ENCODE measurements at places on chromosomes 12 and 14.
A peak's percentile ranks its signal among the peaks of the same experiment; 100 is the strongest.

DNA sequence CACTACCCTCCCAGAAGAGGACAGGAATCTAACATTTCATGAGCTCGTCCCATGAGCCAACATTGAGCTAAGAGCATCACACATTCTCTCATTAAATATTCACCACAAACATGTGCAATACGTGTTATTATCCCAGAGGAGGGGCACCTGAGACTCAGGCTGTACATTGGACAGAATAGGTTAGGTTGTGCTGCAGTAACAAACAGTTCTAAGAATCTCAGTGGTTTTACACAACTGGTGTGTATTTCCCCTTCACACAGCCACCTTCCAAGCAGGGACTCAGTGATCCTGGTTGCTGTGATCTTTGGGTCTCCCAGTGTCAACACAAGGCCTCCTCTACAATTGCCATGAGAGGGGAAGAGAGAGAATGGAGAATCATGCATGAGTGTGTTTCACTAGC lies 15.0 kb upstream of the ACTN1 start:
- no peak for DNase-seq

GRCh38 chr12:14260011-14260993 lies 105.2 kb upstream of the ATF7IP start:
- no peak for DNase-seq

GRCh38 chr14:91727121-91727520 lies 4.8 kb downstream of the CATSPERB start:
- no peak for DNase-seq

DNA sequence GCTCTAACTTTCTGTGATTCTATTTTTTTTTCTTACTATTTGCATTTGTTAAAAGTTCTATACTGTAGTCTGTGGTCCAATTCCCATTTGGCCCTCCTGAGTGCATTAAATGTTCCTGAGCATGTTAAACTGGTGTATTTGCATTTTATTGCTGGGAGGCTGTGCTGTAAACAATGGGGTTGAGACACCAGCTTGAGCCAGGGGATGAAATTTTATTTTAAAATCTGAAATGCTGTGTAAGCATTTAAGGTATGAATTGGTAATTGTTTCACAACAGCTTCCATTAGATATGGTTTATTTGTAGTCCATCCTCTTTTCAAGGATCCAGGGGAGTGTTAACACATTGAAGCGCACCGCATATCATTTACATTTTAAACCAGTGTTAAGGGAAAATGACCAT lies 89.9 kb upstream of the RFX4 start:
- no peak for DNase-seq

GRCh38 chr12:31005944-31006361 lies 67.7 kb upstream of the DDX11 start:
- no peak for DNase-seq

GRCh38 chr12:64729909-64730587 lies 29.2 kb downstream of the GNS start:
- peak; percentile 44 for DNase-seq

DNA sequence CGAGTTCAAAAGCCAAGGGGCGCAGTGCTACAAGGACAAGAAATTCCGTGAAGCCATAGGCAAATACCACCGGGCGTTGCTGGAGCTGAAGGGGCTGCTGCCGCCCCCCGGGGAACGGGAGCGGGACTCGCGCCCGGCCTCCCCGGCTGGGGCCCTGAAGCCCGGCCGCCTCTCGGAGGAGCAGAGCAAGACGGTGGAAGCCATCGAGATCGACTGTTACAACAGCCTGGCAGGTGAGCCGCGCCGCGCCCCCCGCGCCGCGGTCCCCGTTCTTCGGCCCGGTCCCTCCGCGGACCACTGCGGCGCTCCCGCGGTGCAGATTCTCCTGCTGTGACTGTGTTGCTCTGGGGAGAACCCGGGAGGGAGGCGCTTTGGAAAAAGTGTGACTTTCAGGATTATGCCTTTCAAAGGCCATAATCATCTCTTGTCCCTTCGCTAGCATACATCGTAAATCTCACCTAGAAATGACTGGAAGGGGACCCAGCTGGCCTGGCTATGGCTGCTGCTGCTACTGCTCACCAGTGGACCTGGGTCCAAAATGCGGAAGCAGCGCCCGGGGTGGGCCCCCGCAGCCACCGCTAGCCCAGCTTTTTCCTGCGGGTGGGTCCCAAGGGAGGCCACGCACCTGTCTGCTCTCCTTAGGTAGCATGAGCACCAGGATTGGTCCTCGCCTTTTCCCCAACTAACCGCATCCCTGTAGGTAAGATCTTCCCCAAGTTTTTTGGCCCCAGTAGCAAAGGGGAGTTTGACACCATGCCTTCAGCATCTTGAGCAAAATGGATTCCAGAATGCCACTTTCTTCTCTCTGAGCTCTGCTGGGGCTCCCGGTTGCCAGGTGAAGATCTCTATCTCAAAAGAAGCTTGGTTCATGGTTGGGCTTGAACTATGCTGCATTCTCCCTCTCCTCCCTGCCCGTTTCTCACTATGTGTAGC lies 853 bp downstream of the TTC9 start:
- no peak for DNase-seq

DNA sequence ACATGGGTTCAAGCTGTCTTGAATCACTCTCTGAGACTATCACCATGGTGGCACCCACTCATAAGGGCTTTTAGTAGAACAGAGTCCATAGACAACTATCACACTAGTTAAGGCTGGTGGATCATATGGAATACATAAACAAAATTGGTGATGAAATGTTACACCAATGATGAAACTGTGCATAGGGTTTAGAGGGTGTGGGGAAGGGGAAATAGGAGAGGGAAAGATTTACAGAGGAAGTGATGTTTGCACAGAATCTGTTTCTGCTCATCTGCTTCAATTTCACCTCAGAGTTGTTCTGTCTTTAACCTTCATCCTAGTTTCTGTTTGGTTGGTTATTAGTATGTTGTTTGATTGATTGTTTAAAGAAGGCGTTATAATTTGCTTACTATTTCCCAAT lies 2.4 kb upstream of the RXYLT1 start:
- peak; percentile 5 for DNase-seq

DNA sequence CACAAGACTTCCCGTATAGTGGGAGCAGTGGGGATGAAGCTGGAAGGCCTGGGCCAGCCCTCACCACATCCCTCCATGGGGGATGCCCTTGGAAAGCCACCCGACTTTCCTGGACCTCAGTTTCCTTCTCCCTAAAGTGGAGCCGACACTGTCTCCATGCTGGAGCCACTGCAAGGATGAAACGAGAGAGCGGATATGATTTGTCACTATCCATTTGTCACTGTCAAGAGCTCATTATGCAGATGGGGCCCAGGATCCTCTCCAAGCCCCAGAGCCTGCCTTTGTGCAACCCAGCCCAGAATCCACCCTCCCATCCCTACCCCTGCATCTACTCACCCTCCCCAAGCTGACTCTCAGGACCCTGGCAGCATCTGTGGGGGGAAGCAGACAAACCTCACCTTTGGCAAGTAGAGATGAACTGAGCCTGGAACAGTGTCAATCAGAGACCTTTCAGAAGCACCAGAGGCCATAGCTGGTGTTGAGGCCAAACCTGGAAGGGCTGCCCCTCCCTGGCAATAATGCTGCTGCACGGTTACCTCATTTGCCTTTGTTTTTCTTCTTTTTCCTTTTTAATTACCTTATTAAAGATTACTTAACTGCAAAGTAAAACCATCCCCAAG lies 287.7 kb upstream of the RTL1 start:
- no peak for DNase-seq

DNA sequence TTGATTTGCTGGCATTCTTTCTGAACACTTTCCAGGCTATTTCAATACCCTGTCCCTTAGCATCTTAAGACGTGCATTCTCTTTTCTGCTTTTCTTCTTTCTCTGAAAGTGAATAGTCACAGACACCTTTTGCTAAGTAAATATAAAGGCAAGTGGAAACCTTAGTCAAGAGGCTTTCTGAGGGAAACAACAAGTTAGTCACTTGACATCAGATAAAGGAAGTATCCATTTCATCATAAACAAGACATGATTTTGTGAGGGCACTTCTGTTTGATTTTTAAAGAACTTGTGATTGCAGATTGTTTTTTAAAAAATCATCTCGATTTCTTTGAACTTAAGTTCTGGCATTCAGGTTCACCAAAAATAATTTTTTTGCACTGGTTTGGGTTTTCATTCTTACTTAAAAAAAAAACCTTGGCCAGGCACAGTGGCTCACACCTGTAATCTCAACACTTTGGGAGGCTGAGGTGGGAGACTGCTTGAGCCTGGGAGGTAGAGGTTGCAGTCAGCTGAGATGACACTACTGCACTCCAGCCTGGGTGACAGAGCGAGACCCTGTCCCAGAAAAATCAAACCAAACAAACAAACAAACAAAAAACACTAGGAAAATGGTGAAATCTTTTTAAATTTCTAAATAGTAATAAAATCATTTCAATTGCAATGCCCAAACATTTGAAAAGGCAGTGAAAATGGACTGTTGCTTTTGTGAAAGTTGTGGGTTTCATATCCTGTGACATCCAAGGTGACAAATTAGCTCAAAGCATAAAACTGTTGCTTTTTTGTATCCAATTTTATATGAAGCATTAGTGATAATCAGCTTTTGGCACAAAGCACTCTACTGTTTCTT lies 8.3 kb upstream of the KLHL42 start:
- DNase-seq: no peak

DNA sequence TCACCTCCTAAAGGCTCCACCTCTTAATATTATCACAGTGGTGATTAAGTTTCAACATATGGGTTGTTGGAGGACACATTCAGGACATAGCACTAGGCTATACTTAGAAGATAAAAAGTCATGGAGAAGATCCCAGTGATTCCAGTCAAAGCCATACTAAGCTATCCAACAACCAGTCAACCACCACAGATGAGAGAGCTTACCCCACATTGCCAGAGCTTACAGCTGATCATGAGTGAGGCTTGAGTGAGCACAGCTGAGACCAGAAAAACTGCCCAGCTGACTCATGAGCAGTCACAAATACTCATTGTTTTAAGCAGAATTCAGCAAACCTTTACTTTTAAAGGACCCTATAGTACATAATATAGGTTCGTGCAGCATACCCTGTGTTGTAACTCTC lies 85.1 kb downstream of the DRAM1 start:
- no peak for DNase-seq

- peak; percentile 44 for DNase-seq
Observed at GRCh38 chr14:82362452-82362851, 828.8 kb upstream of the SEL1L start.

DNA sequence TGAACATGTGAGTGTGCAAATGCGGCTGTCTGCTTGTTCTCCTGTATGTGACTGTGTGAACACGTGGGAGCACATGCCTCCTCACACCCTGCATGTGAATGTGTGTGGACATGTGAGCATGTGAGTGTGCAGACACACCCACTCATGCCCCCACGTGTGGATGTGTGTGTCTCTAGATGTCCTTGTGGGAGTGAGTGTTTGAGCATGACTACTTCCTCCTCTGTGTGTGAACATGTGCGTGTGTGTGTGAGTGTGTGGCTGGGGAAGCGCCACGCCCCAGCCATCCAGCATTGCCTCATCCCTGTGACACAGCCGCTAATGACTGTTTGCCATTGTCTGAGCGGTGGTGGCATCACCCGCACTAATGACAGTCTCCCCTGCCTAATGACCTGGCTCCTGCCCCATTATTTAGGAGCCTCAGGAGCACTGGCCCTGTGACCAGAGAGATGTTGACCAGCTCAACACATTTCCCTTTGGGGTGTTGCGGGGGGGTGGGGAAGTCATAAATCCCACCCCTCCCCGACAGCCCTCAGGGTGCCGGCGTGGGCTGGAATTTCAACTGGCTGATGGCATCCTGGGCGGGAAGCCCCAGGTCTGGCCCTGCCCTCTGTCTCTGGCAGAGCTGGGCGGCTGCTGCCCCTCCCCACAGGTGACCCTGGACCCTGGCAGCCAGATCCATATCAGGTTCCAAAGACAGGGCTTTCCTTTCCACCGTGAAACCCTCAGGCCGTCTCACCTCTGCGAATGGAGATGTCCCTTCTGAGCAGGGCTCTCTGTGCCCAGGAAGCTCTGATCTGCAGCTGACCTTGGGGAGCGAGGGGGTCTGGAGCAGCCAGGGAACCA lies 11.5 kb upstream of the KRT80 start:
- no peak for DNase-seq

GRCh38 chr14:103103461-103104388 lies 9.2 kb downstream of the EXOC3L4 start:
- DNase-seq: no peak

- no peak for DNase-seq
Observed at GRCh38 chr14:102218688-102219087, 79.0 kb downstream of the WDR20 start.

- no peak for DNase-seq
Observed at GRCh38 chr14:95958105-95958504, 81.1 kb upstream of the C14orf132 start.

DNA sequence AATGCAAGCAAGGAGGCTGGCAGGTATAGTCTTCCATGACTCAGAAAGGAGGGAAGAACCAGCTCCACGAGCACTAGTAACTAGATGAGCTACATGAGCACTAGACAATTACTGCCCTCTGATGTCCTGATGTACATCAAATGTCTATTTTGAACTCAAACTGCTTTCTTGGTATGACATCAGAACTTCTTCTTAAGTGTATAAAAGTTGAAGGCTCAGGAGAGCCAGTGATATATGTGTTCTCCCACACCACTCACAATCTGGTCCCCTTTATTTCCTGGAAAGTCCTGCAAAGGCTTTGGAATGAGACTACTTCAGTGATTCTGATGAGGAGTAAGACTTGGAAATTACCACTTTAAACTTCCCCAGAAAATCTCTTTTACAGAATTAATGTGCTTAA lies 18.5 kb upstream of the DHRS7 start:
- no peak for DNase-seq

DNA sequence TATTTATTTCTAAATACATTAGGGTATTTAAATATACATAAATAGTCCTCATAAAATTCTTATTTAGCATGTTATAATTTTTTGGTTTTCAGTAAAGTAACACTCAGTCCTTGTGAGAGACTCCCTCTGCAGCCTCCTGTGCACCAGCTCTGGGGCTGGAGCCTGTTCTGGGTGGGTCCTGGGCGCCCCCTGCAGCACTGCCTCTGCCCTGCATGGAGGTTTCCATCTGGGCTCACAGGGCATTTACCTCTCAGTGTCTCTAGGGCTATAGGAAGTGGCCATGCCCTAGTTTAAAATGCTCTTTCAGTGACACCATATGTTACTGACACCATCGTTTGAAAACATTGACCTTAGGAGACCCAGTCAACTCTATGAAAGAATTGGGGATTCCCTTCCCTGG lies 1155.2 kb downstream of the TMEM121 start:
- DNase-seq: no peak

DNA sequence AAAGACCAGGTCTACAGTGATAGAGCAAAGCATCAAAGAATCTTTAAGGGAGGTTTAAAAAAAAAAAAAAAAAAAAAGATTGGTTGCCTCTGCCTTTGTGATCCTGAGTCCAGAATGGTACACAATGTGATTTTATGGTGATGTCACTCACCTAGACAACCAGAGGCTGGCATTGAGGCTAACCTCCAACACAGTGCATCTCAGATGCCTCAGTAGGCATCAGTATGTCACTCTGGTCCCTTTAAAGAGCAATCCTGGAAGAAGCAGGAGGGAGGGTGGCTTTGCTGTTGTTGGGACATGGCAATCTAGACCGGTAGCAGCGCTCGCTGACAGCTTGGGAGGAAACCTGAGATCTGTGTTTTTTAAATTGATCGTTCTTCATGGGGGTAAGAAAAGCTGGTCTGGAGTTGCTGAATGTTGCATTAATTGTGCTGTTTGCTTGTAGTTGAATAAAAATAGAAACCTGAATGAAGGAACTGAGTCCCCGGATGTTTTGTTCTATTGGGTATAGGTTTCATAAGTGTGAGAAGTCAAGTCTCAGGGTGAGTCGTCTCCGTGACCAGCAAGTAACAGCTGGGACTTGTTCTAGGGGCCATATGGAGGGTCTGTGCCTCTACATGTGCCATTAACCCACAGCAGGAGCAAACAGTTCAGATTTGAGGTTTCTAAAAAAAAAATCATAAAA lies 9.3 kb downstream of the PEBP1 start:
- no peak for DNase-seq
